Keratinocyte (primary cell): ENCODE measurements at places on chromosomes 1 and 21. TPM values are rescaled to one million over a fixed set of nuclear protein-coding genes. Genes with fewer than 3 reads are reported as not detected.

Gene PRKAA2
- polyA plus RNA-seq = 0.08 to 0.21 TPM (median 0.21 TPM) in 3 replicates

- peaks cover 2% of the 10 kb centered on the region for H3K4me1 ChIP-seq
- no peaks in the 10 kb centered on the region for H3K36me3 ChIP-seq
- no peaks in the 10 kb centered on the region for H3K27me3 ChIP-seq
- no peak for DNase-seq
- no peak overlapping the region for H3K27ac ChIP-seq
- H3K4me3 ChIP-seq = no peak overlapping the region
Observed at GRCh38 chr1:196355206-196355786, 252.9 kb downstream of the KCNT2 start.

GRCh38 chr1:15936025-15936424, 39.9 kb downstream of the ZBTB17 start:
- no peaks in the 10 kb centered on the region for H3K27me3 ChIP-seq
- H3K27ac ChIP-seq = no peak overlapping the region

DNA sequence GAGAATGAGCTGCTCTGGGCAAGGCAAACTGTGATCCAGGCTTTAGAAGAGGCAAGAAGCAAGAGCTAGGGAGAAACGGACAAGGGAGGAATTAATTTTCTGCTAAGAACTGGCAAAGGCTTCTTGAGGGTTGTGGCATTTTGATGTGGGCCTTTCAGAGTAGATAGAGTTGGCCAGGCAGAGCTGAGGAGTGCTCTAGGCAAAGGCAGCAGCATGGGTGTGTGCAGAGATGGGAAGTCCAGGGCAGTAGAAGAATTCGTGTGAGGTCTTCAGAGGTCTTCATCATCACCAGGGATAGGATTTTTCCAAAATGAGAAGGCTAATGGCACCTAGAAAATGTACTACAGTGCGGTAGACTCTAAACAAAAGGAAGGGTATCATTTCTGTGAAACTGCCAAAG, 237.8 kb downstream of the LTN1 start:
- no peak overlapping the region for H3K27ac ChIP-seq
- no peaks in the 10 kb centered on the region for H3K36me3 ChIP-seq
- DNase-seq = no peak
- no peak overlapping the region for H3K4me3 ChIP-seq
- H3K27me3 ChIP-seq = no peaks in the 10 kb centered on the region
- H3K4me1 ChIP-seq = peaks cover 6% of the 10 kb centered on the region

DNA sequence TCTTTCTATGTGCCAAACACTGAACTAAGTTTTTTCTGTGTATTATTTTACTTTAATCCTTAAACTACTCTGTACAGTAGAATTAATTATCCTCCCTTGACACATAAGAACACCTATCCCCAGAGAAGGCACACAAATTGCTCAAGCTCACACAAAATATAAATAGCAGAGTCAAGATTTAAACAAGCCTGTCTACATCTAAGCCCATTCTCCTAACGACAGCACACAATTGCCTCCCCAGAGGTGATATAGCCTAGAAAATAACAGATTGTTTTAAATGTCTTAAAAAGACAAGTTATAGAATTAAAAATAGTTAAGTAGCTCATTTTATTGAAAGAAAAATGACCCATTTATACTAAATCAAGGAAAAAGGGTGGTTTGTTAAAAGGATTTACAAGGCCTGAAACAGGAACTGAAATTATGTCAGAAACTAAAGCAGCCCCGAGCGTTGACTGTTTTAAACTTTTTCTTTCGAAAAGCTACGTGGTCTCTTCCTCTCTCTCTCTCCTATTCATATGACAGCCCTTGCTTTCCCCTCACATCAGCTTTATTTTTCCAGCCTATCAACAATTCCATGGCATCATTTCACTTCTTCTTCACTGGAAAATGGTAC, 30.5 kb downstream of the TNFSF18 start:
- no peaks in the 10 kb centered on the region for H3K36me3 ChIP-seq
- no peak overlapping the region for H3K27ac ChIP-seq
- no peak overlapping the region for H3K4me3 ChIP-seq
- no peaks in the 10 kb centered on the region for H3K27me3 ChIP-seq

- H3K4me1 ChIP-seq = peaks cover 7% of the 10 kb centered on the region
- no peaks in the 10 kb centered on the region for H3K27me3 ChIP-seq
- no peaks in the 10 kb centered on the region for H3K36me3 ChIP-seq
- no peak for DNase-seq
Observed at GRCh38 chr21:14353726-14354125, 29.2 kb downstream of the HSPA13 start.
